Hematopoietic multipotent progenitor cell treated with erythropoietin and hydrocortisone succinate and interleukin-3 and kit ligand, for 4 days (in vitro differentiated cells): ENCODE measurements at places on chromosomes 3 and 15.

DNA sequence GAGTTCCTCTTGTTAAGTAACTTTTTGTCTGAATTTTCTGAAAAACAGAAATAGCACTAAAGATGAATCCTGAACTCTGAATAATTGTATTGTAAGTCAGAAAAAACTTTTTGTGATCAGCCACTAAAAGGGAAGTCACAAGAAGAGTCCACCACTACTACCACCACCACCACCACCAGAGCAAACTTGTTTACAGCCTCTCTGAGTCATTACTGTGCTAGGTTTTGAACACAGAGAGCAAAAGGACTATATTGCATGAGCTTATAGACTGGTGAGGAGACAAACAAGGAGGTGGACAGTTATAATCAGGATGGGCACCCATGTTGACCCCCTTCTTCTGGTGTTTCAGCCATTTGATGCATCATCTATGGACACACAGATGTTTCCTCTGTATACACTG is 141.7 kb downstream of the IL5RA start:
- DNase-seq = peak; percentile 19

DNA sequence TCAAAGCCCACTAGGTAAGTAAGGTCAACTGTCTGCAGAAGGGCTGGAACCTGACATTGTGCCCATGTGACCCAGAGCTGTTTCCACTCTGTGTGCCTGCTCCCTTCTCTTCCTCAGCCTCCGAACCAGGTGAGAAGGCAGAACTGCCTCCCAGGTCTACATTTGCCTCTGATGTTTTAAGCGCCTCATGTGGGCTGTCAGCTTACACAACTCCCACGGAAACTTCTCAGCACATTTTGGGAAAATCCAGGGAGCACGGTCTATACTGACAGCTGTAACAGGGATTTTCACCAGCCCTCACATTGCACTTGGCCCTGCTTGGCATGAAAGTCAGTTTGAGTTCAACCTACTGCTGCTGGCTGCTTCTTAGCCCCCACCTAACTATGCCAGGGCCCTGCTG is 46.9 kb upstream of the SLC24A5 start:
- DNase-seq = no peak

- no peak for DNase-seq
These were observed 39.9 kb upstream of the PRTG start for GRCh38 chr15:55782901-55783300.

DNA sequence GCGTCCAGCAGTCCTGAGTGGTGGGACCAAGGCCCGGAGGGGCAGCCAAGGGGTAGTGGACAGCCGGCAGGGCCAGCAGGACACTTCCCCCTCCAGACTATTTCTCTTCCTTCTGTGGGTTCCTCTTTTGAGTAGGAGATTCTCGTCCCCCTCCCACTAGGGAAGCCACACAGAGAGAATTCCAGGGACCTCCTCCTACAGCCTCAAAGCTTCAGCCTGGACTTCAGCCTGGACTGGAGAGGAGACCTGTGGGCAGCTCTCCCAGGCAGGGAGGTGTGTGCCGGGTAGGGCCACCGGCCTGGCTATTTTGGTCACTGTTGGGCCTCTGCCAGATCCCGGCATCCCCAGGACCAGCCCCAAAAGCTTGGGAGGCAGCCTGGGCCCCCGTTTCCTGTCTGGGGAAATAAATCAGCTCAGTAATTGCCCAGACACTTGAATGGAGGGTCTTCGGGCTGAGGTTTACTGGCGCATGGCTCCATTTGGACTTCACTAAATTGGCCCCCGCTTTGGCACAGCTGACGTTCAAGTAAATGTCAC is 1.3 kb downstream of the SLC6A6 start:
- peak; percentile 52 for DNase-seq

- DNase-seq = no peak
These were observed 19.8 kb downstream of the C3orf62 start for GRCh38 chr3:49257187-49257586.

DNA sequence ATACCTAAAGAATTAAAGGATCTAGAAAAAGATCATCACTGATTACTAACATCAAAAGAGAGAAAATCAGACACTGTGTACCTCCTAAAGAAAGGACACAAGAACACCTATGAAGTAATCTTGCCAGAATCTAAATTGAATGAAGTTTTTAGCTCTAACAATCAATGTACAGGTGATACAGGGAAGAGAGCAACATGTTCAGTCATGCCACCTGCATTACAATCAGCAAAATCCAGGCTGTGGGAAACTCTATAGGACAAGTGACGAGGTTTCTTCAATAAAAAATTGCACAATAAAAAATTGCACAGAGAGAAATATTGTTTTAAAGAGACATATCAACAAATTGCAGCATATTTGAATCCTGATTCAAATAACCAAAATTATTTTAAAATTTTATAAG is 93.3 kb downstream of the SEMA5B start:
- no peak for DNase-seq

DNA sequence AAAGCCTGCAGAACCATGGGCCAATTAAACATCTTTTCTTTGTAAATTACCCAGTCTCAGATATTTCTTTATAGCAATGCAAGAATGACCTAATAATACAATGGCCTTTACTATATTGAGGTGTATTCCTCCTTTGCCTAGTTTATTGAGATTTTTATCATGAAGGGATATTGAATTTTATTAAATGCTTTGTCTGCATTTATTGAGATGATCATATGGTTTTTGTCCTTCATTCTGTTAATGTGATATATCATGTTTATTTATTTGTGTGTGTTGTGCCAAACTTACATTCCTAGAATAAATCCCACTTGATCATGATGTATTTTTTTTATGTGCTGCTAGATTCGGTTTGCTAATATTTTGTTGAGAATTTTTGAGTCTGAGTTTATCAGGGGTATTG is 36.2 kb downstream of the TOPAZ1 start:
- no peak for DNase-seq

- DNase-seq = no peak
These were observed 23.2 kb downstream of the SPTBN5 start for GRCh38 chr15:41870689-41871081.

GRCh38 chr3:54706738-54707137 is 221.1 kb downstream of the LRTM1 start:
- no peak for DNase-seq
